ENCODE measurements at places on chromosomes 2 and 18.

- no peak for DNase-seq
Measured at GRCh38 chr2:202203348-202203747, 35.0 kb downstream of the SUMO1 start.

GRCh38 chr2:181467966-181468707 lies 11.0 kb downstream of the ITGA4 start:
- DNase-seq = no peak

DNA sequence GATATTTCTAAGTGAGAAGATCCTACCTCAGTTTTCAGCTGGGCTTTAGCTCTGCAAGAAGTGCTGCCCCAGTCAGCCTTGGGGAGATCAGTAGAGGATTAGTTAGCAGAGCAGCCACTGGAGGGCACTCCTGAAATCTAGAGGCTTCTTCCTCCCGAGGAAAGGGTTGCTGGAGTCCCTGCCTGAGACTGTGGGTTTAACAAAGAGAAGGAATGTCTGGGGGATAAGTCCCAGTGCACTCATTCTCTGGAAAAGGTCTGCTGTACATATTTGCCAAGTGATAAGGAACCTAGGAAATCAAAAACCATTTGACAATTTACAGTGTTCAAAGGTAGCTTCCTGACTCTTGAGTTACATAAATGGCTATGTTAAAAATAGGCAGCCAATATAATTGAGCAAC lies 207.2 kb downstream of the SLC8A1 start:
- no peak for DNase-seq

GRCh38 chr2:210503001-210503623 lies 26.6 kb upstream of the LANCL1 start:
- peak; percentile 6 for DNase-seq

DNA sequence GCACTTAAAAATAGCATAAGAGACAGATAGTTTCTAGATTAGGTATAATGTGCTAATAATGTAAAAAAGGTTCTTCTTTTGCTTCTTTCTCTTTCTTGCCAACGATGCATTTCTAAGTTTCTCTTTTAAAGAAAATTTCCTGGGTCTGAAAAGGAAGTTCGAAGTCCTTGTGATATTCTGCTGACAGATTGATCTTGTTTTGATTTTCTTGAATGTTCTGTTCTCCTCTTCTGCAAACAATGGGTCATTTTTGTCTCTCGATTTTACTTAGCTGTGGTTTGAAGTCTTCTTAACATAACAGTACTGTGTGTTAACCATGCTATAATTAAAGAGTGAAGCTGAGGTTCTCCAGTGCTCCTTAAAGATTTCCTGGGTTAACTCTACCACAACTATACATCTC lies 61.1 kb upstream of the ACYP2 start:
- no peak for DNase-seq

- DNase-seq = no peak
Measured at GRCh38 chr18:58967751-58968254, 103.1 kb downstream of the ZNF532 start.

GRCh38 chr2:128413718-128414341 lies 95.2 kb upstream of the HS6ST1 start:
- no peak for DNase-seq

DNA sequence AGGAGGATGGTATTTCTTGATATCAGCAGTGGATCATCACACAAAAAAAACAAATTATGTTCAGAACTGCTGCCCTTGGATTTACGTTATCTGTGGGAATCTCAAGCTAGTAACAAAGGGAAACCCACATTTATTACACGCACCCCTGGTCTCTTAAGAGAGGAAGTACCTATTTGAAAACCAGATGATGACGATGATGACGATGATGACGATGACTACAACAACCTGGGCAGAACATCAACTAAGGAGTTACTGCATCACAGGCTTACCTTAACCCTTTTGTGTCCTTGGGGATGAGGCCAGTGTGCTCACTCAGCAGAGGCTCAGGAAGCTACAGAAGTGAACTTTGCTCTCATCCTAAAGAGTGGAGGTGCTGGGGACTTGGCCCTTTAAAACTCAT lies 169.4 kb downstream of the FSHR start:
- no peak for DNase-seq

- DNase-seq = no peak
Measured at GRCh38 chr2:198465970-198466369, 661.6 kb downstream of the PLCL1 start.

DNA sequence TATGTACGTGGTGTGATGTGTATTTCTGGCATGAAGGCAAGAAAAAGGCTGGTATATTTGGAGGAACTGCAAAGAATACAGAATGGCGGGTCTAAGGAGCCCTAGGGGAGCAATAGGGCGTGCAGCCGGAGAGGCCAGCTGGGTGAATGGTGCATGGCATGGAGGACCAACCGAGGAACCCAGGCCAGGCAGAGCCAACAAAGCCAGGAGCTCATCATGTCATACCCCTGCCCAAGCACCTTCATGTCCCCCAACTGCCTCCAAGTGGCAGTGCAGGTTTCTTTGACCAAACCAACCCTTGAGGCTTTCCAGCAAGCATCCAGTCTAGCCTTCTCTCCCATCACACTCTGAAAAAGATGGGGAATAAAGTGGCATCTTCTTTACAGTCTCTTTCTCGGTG lies 8.9 kb upstream of the KCNK3 start:
- no peak for DNase-seq

DNA sequence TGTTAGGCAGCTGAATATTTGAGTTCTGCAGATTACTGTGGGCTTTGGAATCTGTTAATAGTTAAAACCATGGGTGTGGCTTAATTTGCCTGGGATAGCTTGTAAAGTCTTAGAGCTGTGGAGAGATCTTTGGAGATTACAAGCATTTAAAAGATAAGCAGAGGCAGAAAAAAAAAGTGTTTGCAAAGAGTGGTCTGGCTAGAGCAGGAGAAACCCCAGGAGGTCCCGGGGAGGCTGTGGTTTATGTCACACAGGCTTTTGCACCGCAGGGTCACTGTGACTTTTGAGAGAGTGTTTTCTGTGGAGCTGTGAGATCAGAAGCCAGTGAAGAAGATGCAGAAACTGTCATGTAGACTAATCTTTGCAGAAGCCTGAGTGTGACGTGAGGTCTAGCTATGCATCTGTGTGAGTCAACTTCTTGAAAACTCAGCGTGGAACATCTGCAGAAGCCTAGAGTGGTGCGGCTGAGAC lies 49.0 kb downstream of the SETBP1 start:
- peak; percentile 31 for DNase-seq

GRCh38 chr18:11125492-11126315 lies 23.7 kb downstream of the PIEZO2 start:
- no peak for DNase-seq

DNA sequence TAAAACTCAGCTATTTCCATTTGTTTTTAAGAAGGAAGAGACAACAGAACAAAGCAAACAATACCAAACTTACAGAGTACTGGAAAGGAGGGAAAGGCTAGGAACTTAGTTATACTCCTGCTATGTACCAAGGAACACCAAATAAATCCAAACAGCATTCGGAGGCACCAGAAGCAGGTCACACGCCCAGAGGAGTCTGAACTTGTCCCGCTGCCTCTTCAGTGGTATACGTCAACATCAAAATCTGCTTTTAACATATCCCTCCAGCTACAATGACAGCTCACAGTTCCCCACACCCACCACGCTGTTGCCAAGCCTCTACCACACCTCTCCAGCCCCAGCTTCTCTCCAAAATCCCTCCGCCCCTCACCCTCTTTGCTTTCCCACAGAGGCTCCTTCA lies 17.3 kb downstream of the C2orf76 start:
- no peak for DNase-seq

Data from CD4-positive, alpha-beta T cell treated with Interleukin-6 at 100 ng/mL for 8 hours (primary cell).